ENCODE measurements at places on chromosomes 3 and 15.

- DNase-seq: no peak
These were observed 19.7 kb downstream of the B3GNT5 start for GRCh38 chr3:183272791-183273190.

DNA sequence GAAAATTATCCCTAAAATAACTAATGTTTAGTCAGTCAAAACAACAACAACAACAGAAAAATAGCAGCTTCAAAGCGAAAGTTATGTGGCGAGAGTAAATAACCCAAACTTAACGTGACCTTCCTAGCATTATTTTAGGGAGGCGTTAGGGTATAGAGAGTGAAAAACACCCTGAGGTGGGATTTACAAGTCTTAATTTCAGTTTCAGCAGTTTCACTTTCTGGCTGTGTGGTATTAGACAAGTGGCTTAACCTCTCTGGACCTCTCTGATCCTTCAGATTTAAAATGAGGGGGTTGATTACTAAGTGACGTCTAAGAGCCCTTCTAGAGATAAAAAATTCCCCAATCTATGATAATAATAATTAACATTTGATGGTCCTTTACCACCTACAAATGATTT lies 291.2 kb downstream of the ZBTB20 start:
- DNase-seq: no peak

DNA sequence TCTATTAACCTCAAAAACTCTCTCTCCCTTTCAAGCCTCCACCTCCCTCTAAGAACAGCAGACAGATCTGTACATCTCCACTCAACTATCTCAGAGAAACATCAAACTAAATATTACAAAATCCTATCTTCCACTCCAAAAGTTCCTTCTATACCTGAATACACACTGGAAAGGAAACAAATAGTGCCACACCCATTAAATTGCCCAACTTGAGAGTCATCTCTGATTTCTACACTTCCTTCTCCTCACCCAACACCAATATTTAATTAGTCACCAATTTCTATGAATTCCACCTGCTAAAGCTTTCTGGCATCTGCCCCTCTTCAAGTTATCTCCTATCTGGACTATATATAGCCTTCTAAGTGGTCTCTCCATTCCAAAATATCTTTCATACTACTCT lies 65.8 kb downstream of the PEAK1 start:
- DNase-seq: no peak

- DNase-seq: no peak
These were observed 22.9 kb upstream of the TNFSF10 start for GRCh38 chr3:172546105-172546504.

- DNase-seq: no peak
These were observed 24.1 kb upstream of the SLC6A1 start for GRCh38 chr3:10968401-10968800.
